ENCODE measurements at places on chromosomes 7 and 10.

DNA sequence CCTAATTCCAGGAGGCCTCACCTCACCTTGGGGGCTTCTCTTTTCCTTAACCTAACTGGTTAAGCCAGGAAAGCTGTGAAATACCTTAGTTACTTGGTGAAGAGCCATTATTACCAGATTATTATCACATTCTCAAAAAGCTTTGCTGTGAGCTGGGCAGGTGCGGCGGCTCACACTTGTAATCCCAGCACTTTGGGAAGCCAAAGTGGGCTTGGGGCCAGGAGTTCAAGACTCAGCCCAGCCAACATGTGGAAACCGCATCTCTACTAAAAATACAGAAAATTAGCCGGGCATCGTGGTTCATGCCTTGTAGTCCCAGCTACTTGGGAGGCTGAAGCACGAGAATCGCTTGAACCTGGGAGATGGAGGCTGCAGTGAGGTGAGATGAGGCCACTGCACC, 102.4 kb upstream of the KLF6 start:
- no peak for DNase-seq

DNA sequence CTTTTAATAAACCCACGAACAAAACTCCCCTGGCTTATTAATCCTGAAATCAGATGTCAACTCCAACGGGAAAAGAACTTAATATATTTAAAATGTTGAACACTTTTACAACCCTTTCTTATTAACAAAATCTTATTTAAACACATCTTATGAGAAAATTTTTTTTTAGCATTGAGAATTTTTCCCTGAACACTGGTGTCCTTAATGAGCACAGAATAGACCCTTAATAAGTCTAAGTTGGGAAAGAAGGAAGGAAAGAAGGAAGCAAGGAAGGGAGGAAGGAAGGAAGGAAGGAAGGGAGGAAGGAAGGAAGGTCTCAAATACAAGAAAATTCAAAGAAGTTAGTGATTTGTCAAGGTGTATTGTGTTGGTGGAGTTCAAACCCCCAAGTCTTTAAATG, 129.2 kb upstream of the COL1A2 start:
- DNase-seq, result no peak

- DNase-seq, result peak; percentile 68
Observed at GRCh38 chr7:111873326-111873646, 311.0 kb upstream of the IMMP2L start.

GRCh38 chr7:125930848-125931247, 1001.2 kb upstream of the POT1 start:
- DNase-seq, result no peak

- DNase-seq, result peak; percentile 85
Observed at GRCh38 chr7:135713836-135714470, 14.0 kb downstream of the SLC13A4 start.

DNA sequence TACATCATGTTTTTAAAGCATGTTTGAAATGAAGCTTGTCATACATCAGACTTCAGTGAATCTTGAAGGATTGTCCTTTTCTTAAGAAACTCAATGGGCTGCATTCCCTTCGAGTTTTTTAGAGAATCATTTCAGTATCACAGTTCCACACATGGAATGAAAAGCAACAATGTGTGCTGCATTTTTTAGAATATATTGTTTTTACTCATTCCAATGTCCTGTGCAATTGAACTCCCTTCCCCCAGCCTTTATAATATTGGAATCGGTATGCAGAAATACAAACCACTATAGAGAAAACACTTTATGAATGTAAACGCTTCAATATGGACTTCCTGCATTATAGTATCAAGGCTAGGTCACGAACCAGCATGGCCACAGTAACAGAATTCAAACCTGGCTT, 634.4 kb downstream of the GATA3 start:
- no peak for DNase-seq

DNA sequence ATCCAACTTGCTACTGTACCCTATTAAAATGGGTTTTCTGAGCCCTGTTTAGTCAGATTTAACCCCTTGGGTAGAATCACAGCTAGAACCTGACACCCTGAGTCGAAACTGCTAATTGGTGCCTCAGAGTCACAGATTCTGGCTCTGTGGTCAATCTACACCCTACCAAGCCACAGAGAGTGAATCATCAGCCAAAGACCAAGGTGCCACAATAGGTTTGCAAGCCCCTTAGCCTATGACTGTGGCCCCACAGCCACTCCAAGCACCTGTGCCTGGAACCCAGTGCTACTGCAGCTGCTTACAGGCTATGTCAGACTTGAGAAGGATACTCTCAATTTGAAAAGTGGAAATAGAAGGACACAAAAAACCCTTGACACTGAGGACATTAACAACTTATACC, 202.8 kb upstream of the KCND2 start:
- DNase-seq, result no peak

DNA sequence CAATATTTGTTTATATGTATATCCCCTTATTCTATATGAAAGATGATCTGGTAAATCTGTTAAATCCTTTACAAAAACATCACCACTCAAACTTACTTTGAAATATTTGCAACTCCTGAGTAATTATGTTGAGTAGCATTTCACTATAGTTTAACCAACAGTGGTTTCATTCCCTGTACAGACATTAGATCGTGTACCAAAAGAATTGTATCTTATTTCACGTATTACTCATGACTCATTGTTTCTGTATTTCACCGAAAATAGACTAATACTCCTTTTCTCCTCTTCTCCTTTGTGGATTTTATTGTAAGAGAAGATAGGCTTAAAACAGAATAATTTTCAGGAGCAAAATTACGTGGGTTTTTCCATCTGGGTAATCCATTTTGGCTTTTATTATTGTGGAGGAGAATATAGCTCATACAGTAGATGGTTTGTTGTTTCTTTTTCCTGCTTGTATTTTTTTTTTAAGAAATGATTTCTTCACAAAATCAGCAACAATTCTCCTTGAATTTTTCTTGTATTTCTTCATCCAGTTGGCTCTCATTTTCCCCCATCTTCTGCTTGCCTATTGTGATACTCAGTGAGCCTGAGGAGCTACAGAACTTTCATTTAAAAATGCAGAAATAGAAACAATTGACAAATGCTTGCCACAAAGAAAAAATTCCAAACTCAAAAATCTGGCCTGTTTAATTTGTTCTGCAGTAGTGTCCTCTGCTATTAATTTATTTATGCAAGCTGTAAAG, 90.6 kb upstream of the OIT3 start:
- DNase-seq, result no peak

GRCh38 chr10:59617996-59618395, 91.7 kb downstream of the SLC16A9 start:
- DNase-seq, result no peak

DNA sequence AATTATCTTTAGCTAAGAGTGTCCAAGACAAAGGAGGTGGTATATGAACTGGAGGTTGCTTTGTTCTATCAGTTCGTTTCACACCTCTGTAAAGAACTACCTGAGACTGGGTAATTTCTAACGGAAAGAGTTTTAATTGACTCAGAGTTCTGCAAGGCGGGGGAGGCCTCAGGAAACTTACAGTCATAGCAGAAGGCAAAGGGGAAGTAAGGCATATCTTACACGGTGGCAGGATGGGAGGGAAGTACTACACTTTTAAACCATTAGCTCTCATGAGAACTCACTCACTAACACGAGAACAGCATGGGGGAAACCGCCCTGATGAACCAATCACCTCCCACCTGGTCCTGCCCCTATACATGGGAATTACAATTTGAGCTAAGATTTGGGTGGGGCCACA, 1202.3 kb upstream of the LRRTM3 start:
- no peak for DNase-seq

DNA sequence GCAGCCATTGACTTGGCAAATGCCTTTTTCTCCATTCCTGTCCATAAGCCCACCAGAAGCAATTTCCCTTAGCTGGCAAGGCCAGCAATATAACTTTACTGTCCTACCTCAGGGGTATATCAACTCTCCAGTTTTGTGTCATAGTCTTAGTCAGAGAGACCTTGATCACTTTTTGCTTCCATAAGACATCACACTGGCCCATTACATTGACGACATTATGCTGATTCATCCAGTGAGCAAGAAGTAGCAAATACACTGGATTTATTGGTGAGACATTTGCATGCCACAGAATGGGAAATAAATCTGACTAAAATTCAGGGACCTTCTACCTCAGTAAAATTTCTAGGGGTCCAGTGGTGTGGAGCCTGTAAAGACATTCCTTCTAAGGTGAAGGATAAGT, 649.7 kb upstream of the ANKRD30A start:
- DNase-seq, result no peak

GRCh38 chr7:12314199-12314598, 89.5 kb downstream of the VWDE start:
- no peak for DNase-seq

DNA sequence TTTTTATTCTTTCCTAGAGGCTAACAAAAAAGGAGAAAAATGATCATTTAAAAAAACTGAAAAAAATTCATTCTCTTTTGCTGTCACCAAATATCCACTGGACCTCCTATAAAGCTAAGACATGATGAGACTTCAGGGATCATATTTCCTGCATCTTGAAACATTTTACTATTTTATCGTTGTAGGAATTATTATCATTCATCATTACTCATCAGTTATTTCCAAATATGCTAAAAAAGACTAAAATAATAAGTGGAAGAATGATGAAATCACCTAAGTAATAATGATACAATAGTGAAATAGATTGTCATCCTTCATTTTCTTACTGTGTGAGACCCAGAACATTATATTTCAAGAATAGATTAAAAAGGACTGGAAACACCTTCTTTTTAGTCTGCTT, 28.3 kb downstream of the TAF3 start:
- no peak for DNase-seq

DNA sequence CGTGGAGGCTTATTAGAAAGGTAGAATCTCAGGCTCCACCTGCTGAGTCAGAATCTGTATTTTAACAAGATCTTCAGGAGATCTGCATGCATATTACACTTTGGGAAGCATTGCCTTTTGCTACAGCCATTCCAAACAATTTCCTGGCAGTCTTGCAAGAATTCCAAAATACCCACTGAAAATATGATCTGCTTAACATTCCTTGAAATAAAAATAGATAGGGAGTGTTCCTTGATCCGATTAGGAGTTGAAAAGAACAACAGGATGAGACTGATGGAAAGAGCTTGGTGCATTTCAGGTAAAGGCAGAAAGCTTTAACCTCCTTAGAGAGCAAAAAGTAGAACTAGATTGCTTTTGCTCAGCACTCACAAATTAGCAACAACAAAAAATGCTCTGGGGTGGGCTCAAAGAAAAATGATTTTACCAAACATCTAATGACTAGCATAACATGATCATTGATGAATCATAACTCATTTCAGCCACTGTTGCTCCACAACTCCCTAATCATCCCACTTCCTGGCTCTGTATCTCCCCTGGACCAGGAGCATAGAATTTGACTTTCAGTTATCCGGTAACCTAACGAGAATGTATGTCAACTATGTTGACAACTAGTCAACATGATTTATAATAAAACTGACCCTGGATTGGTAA, 115.2 kb downstream of the RNLS start:
- DNase-seq, result no peak

DNA sequence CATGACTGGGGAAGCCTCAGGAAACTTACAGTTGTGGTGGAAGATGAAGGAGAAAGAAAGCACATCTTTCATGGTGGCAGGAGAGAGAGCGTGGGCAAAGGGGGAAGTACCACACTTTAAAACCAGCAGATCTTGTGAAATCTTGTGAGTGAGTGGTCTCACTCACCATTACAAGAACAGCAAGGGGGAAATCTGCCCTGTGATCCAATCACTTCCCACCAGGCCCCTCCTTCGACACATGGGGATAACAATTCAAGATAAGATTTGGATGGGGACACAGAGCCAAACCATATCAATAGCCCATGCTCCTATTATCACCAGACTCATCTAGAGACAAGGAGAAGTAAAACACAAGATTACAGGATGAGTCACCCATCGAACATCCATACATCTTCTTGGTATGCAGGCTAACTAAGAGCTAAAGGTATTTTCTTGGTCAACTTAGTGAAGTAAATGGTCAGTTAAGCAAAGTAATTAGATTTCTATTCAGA, 55.3 kb upstream of the YAE1 start:
- DNase-seq, result peak; percentile 57

DNA sequence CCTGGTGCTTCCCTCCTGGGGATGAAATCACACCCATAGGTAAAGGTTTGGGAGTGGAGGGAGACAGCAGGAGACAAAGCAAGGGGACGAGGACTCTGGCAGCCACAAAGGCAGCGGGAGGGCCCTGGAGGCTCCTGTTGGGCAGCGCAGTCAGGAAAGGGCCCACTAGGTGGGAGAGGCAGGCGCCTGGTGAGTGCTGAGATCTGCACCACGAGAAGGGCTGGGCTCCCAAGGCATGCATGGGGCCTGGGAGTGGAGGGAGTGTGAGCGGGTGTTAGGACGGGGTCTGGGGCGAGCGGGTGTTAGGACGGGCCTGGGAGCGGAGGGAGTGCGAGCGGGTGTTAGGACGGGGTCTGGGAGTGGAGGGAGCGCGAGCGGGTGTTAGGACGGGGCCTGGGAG, 13.0 kb downstream of the GET4 start:
- no peak for DNase-seq

DNA sequence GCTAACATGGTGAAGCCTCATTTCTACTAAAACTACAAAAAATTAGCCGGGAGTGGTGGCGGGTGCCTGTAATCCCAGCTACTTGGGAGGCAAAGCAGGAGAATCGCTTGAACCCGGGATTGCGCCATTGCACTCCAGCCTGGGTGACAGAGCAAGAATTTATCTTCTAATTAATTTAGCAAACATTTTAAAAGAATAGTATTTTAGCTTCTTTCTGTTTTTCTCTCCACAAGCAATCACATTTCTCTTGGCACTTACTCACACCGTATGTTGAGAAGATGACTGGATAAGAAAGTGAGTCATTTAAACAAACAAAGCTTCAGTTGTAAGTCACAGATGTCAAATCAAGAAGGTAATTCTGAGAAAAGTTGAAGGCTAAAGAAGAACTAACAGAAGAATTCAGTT, 264.0 kb downstream of the ARL4A start:
- no peak for DNase-seq

DNA sequence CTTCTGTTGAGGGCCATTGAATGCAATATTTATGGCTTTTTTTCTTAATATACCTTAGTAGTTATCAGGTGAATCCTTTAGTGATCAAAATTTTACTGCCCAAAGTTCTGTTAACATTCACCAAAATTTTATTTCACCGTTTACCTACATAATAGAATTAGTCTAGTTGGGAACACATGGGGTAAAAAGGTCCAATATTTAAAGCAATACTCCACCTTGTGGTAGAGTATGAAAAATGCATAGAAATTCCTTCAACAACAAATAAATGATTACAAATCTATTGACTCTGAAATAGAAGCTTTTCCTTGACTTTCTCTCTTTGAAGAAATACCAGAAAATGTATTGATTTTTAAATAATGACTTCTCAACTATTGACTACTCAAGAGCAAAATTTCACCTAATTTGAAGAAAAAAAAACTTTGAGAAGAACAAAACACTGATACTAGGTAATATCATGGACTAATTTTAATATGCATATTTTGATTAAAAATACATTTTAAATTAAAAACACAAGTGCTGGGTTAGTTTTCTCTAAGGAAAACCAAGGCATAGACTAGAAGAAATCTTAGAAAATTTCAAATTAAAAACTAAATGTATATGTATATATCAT, 43.3 kb downstream of the POLR1F start:
- no peak for DNase-seq

DNA sequence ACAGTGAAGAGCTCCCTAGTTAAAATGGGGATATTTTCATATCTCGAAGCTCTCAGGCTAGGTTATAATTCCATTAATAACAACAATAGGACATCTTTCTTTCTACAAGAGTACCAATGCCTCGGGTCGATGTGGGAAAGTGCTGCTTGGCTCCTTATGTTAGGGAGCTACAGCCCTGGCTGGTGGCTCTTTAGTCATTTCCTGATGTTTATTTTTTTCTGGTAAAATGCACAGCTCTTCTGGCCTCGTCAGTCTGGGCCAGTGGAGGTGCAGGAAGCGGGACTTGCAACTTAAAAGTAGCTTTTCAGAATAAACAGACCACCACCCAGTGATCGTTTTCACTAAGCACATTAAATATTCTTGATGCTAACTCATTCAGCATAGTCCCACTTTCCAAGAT, 58.3 kb downstream of the MKX start:
- DNase-seq, result no peak
